ENCODE measurements at places on chromosomes 16 and 17. TPM values are rescaled to one million over a fixed set of nuclear protein-coding genes. Genes with fewer than 3 reads are reported as not detected.

ENGASE gene
- 56.4 TPM for total RNA-seq

DNA sequence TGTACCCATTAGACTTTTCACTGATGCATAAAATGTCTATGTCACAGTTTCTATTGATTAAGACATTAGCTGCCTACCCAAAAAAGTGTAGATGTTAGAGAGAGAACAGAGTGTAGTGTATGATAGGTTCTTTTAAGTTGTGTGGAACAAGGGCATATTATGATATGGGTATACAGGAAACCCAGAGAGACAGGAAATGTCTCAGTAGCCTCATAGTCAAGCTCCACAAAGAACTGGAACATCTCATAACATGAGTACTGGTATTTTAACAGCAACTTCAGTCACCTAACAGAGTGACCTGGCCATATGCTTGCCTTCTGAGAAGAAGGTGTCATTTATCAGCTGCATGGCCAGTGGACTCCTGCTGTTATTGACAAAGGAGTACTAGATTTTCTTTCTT, 128.1 kb downstream of the RGS9 start:
- H3K36me3 ChIP-seq = no peaks in the 10 kb centered on the region
- no peaks in the 10 kb centered on the region for H3K4me1 ChIP-seq
- H3K27me3 ChIP-seq = no peaks in the 10 kb centered on the region
- no peak overlapping the region for H3K27ac ChIP-seq
- H3K4me3 ChIP-seq = no peak overlapping the region

DNA sequence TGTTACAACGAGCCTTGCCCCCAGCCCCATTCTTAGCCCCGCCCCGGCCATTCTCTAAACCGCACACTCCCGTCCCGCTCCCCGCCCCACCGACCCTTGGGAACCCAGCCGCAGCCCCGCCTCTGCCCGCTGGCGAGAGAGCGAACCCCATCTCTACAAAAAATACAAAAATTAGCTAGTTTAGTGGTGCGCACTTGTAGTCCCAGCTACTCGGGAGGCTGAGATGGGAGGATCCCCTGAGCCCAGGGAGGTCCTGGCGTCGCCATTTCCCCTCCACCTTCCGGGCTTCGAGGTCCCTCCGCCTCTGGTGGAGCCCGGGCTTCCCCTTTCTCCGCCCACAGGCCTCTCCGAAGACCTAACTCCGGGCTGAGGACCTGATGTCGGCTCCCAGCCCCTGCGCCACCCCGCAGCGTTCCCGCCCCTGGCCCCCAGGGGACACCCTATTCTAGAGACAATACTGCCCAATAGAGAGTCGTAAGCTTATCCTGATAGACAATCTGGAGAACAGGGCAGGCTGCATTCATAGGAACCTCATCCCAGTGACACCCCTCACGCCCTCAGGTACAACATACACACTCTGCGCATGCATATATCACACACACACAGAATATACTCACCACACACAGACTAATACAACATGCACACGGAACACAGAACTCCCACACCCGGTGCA, 480 bp upstream of the PROCA1 start:
- DNase-seq = peak; percentile 82
- peak overlapping the region; percentile 88 for H3K27ac ChIP-seq
- H3K4me3 ChIP-seq = peak overlapping the region; percentile 85

DNA sequence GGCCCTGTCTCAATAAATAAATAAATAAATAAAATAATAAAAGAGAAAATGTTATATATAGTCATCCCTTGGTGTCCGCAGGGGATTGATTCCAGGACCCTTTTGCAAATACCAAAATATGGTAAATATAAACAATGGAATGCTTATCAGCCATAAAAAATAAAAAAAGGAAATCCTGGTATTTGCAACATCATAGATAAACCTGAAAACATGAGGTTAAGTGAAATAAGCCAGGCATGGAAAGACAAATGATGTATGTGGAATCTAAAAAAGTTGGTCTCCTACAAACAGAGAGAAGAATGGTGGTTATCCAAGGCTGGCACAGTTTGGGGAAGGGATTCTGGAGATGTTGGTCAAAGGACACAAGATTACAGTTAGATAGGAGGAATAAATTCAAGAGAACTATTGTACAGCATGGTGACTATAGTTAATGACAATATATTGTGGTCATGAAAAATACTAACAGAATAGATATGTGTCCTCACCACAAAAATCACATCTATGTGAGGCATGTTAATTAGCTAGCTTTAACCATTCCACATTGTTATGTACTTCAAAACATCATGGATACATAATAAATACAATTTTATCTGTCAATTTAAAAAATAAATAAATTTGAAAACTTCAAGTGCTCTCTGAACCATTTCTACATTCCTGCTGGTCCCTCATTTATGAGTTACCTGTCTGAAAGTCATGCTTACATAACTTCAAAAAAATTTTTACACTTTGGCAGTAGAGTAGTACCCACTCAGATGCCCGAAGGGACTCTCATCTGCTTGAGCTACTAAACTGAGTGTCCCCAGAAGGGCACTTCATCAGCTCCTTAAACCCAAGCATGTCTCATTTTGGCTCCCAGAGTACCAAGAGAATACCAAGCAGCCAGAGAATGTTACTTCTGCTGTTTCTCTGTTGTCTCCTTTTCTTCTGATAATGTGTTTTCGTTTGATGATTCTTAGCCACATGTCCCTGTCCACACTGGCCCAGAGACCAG, 26.6 kb downstream of the N4BP1 start:
- no peak overlapping the region for H3K4me3 ChIP-seq
- H3K36me3 ChIP-seq = no peaks in the 10 kb centered on the region
- H3K4me1 ChIP-seq = peaks cover 47% of the 10 kb centered on the region
- no peak for DNase-seq
- peak overlapping the region; percentile 1 for H3K27ac ChIP-seq

NPIPB8 gene
- total RNA-seq = 2.7 TPM

DNA sequence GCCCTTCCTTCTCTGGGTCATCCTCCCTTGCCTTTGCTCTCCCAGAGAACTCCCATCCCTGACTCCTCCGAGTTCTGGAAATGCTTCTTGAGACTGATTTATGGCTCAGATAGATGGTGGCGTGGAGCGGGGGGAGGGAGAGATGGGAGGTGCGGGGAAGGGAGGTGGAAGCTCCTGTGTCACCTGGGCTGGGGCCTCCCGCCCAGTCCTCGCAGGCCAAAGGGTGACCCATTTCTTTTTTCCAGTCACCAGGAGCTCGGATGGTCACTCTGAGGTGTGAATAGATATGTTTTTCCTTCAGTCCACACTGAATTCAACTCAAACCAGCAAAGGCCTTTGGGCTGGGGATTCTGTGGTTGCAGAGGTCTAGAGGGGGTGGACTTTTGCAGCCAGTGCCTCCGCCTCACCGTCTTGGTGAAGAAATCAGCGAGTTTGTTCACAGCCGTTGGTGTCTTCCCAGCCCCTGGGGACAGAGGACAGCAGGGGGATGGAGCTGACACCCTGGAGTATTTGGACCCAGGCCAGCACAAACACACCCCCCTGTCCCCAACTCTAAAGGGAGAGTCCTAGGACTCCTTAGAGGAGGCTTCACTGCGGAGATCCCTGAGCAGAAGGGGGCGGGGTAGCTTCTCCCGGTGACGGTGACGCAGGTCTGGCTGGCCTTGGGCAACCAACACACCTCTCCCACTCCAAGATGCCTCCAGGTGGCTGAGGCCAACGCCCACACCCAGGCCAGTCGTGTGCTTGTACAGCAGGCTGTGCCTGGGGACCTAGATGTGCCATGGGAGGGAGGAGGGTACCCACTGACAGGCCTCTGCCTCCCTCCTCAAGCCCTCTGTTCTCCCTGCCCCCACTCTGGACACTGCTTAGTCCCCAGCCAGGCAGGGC, 80.6 kb downstream of the AMFR start:
- H3K36me3 ChIP-seq = no peaks in the 10 kb centered on the region
- peak; percentile 34 for DNase-seq
- H3K4me3 ChIP-seq = no peak overlapping the region
- no peaks in the 10 kb centered on the region for H3K4me1 ChIP-seq

Measured in lower lobe of right lung (tissue), 2 donors.